ENCODE measurements at places on chromosomes 16 and 17.

- DNase-seq, result no peak
Observed at GRCh38 chr17:31374503-31374902, 17.0 kb upstream of the RAB11FIP4 start.

DNA sequence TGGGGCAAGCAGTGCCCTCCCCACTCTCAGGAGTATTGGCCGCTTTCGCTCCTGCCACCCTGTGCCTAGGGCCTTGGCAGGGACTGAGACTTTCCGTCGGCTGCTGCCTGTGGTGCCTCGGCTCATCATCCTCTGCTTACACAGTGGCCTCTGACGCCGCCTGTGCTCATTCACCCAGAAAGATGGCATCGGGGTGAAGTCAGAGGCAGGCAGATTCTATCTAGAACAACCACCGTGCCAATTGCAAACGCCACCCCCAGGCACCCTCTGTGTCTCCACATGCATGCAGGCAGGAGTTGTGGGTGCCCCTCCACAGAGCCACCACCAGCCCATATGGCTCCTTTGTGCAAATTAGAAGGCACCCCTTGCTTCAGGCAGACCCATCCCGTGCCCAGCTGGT is 154.2 kb upstream of the GSE1 start:
- no peak for DNase-seq

DNA sequence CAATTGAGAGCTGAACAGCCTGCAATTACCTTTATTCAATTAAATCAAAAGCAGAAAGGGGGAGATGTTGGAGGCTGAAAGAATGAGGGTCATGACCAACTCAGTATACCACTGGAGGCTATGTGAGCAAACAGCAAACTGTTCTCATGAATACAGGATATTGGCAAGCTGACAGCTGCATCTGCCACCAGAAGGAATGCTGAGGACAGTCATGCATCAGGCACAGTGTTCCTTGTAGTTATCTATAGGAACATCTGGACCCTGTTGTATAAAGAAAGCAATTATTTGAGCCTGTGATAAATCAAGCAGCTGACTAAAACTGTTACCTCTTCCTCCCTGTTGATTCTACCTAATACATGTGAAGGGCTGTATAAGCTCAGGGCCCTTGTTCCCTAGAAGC is 2064.6 kb downstream of the TP53TG3F start:
- DNase-seq, result no peak

DNA sequence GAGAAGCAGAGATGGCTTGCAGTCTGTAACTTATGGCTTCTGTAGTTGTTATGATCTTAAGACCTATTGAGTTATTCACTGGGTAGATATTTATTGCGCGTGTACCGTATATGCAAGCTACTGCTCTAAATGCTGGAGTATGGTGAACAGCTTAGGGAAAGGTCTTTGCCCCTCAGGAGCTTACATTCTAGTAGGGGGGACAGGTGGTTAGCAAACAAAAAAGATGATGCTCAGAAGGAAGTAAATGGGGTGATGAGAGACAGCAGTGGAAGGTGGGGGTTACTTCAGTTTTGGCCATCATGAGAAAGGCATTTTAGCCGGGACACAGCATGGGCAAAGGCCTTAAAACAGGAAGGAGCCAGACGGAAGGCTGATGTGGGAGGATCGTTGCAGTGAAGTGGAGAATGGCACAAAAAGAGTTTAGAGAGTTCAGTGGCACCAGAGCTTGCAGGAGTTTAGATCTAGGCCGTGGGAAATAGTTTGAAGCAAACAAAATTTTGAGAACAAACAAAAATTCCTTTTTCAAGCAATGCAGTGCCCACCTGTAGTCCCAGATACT is 2.1 kb downstream of the ARMC7 start:
- no peak for DNase-seq

DNA sequence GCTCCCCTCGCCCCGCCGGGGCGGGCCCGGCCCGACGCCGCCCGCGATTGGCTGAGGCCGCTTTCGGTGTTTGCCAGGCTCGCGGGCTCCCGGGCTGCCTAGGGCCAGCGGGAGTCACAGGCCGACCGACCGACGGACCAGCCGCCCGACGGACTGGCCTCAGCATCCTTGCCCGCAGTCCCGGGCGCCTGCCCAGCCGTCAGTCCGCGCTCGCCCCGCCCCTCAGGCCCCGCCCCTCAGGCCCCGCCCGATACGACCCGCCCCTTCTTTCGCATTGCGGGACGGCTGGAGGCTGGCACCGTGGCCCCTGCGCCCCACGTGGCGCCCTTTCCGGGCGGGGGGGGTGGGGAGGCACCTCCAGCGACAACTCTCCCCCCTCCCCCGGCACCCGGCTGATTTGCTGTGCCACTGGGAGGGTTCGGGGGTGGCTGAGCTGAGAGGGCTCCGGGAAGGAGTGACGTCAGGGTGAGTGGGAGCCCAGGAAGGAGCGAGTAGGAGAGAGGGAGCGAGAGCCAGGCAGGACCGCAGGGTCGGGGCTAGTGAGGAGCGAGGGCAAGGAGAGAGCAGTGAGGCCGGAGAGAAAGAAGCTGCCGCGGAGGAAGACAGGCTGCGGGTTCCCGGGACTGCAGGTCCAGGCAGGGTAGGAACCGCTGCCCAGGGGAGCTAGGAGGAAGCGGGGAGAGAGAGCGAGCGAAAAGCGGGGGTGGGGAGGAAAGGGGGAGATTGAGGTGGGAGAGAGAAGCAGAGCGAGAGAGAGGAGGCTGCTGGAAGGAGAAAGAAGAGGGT is at the start of gene ASPHD1:
Gene ASPHD1, plus strand, starts transcription at position 387 of the 786 bp plus-strand sequence. CDS start 484 bp downstream, outside the sequence.
- DNase-seq, result peak; percentile 86

GRCh38 chr16:81917375-81917774 is 93.9 kb downstream of the SDR42E1 start:
- DNase-seq, result no peak

- peak; percentile 97 for DNase-seq
Observed at GRCh38 chr16:2500918-2501750, 12.6 kb upstream of the ATP6V0C start.

- DNase-seq, result no peak
Observed at GRCh38 chr16:82793528-82794245, 166.9 kb downstream of the CDH13 start.

DNA sequence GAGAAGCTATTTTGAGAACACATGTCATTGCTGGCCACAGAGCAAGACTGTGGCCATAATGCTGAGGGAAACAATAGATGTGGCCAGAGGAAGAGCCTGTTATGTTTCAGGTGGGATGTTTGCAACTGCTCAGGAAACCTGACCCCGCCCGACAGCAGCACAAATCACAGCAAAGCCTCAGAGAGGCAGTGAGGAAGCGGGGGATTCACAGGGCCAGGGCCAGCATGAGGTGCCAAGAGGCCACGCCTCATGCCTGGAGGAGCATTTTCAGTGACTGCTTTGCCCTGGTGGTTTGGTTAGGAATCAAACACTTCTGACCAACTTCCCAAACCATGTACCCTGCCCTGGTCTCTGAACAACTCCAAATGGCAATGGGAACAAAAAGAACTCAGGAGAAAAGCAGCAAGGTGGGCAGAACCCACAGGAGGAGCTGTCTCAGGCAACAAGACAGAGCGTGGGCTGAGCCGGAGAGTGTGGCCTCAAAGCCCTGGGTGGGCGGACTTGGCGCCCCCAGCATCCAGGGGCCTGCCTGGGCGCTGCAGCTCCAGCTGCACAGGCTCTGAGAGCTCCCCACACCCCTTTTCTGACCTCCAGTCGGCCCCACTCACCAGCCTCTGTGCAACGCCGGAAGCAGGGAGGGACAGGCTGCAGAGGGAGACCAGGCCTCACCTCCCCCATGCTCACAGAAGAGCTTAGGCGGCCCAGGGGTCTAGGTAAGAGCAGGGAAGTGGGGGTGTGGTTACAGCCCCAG is 20.6 kb downstream of the HIC1 start:
- peak; percentile 30 for DNase-seq

DNA sequence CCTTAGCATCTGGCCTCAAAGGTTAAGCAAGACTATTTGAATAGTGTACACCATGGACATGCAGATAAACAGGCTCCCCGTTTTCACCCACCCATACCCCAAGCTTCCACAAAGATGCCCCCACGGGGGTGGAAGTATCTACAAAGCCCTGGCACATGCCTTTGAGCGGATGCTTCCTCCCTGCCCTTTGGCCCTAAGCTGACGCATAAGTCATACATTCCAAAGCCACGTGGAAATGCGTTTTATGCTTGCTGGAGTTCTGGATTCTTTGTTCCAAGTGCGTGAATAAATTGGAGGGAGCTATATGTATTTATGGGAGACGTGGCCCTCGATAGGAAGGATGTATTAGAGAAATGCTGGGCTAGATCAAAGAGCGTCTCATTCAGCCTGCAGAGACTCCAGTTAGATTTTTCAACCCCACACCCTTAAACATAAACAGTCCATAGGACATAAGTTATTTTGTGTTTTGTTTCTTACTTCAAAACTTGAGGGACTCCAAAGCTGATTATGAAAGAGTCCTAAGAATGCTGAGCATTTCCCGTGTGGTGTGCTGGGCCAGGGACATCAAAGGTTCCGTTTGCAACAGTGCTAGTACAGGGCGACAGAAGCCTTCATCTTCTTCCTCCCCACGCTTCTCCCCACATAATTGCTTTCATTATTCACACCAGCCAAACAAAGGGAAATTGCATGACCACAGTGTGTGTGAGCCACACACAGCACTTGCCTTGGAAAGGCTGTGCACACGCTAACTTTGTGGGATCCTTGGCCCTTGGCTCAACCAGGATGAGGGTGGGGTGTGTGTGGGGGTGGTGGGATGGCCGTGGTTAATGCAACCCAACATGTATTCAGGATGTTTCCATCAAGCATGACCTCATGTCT is 73.6 kb downstream of the WIPI1 start:
- DNase-seq, result no peak

Measured in retina (tissue), 1 donor.